A549 (cell line): ENCODE measurements at places on chromosomes 7 and 10. TPM values are rescaled to one million over a fixed set of nuclear protein-coding genes. Genes with fewer than 3 reads are reported as not detected.

Gene GIMAP6
- polyA plus RNA-seq: not detected in 3 replicates

Gene FBXL13
- polyA plus RNA-seq: 0.45 to 0.62 TPM (median 0.49 TPM) in 3 replicates

Gene MSS51
- polyA plus RNA-seq: 0.47 to 0.53 TPM (median 0.49 TPM) in 3 replicates

Gene INSIG1
- 13.7 to 33.4 TPM (median 27.6 TPM) in 3 replicates for polyA plus RNA-seq

DNA sequence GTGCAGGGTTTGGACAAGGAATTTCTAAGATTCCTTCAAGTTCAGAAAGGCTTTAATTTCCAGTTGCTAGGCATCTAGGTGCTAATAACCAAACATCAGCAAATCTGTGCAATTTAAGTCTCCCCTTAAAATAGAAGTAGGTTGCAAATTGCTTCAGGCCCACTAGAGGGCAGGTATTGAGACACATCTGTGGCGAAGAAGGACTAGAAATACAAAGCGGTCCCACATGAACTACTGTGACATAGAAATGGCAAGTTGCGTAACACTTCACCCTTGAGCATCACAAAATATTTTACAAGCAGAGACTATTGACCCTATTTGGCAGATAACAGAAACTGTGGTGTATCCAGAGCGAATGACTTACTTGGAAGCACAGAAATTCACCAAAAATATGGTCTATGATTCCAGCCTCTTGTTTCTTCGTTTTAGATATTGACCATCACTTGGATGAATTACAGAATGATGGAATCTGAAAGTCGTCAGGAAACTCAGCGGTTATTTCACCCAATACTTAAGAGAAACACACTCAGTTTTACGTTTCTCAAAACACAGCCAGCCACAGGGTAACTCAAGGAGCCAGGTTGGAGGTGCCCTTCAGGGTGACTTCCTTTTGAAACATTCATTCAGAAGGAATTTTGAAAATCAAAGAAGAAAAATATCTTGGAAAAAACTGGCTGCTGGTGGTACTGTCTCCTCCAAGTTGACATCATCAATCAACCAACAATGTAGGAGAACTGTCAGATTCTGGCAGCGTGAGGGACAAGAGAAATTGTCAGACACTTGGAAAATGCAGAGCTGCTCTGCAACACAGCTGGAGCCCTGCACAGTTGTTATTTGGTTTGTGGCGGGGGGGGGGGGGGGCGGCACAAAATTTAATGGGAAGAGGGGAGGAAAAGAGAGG is 256.3 kb upstream of the MINDY3 start:
- peak; percentile 15 for DNase-seq

- no peak for DNase-seq
These were observed 14.2 kb downstream of the ZNF365 start for GRCh38 chr10:62388328-62388727.

DNA sequence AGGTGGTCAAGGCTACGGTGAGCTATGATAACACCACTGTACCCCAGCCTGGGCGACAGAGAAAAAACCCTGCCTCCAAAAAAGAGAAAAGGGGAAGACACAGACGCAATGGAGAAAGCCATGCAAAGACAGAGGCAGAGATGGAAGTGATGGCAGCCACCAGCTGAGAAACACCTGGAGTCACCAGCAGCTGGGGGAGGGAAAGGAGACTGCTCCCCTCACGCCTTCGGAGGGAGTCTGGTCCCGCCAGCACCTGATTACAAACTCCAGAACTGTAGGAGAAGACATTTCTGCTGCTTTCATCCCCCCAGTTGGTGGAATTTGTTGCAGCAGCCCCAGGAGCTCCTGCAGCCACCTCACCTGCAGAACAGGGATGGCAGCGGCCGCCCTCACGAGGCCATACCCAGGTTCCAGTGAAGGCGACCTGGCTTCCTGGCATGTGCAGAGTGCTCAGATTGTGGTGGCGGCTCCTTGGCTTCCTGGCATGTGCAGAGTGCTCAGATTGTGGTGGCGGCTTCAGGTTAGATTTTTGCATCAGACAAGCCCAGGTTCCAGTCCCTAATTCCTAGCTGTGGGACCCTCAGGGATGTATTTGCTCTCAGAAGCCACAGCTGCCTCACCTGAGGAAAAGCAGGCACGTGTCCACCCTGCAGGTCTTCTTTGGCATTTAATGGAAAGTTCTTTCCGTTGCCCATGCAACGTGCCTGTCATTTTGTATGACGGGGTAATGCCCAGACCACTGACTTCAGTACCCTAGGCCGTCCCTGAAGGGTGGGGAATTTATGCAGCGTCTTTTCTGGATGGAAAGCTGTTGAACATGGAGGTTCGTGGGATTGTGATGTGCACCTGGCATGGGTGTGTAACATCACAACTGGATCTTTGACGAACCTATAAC is 182.9 kb downstream of the EBF3 start:
- no peak for DNase-seq

DNA sequence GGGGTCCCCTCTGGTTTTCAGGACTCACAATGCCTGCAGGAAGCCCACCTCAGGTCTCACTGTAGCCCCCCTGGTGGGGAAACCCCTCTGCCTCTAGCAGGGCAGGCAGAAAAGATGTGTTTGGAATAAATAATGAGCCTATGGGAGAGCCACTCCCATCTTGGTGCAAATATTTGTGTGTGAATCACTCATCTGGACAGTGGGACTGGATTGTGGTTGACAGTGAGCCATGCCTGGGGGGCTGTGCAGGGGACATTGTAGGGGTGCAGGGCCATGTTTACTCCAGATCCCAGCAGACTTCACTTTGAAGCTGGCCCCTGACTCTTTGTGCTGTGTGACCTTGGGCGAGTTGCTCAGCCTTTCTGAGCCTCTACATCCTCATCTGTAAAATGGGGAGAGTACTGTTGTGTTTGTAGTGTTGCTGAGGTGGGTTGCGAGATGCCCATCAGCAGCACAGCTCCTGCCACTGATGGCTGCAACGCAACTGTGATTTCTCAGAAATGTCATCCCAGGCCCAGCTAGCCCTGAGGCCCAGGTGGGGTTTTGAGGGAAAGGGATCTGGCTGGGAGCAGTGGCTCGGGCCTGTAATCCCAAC is 20.7 kb downstream of the GTF2IRD1 start:
- no peak for DNase-seq

- peak; percentile 44 for DNase-seq
These were observed 3.4 kb downstream of the KCNH2 start for GRCh38 chr7:150974468-150975391.

DNA sequence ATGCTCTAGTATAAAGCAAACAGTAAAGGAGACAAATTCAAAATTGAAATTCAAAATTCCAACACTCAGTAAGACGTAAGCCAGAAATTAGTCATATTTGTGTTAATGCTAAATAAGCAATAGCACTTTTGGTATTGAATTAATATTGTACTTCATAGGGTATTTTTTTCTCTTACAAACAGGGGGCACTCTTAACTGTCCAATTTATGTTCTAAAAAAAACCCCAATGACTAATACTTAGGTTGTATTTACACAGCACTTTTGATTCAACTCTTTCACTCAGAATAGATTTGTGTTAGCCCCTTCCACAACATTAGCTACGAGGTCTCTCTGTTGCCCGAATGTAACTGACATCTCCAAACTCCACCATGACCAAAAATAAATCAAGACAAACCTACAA is 284.9 kb upstream of the COBL start:
- no peak for DNase-seq

DNA sequence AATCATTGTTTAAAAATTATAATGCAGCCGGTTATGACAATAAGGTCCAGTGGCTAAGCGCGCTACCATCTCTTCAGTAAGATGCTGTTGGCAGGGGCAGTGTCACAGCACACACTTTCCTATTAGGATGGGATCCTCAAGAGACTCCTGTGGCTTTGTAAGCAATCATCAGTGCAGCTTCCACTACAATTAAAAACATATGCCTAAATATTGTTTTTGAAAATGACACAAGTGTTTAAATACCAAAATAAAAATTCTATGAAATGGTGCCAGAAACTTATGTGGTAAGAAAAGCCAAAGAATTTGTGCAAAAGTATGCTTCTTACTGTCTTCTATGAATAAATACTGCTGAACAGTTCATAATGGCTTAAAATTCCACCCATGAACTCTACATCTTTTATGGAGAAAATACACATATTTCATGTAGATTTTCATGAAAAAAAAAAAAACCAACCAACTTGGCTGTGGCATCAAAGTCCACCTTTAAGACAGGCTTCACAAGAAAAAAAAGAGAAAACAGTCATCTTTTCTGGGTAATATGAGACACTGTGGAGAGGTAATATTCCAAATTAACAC is 132.8 kb downstream of the SEMA3C start:
- no peak for DNase-seq

GRCh38 chr10:37289833-37290464 is 164.6 kb downstream of the ANKRD30A start:
- peak; percentile 73 for DNase-seq

- no peak for DNase-seq
These were observed 347.8 kb downstream of the PTEN start for GRCh38 chr10:88211230-88211629.

DNA sequence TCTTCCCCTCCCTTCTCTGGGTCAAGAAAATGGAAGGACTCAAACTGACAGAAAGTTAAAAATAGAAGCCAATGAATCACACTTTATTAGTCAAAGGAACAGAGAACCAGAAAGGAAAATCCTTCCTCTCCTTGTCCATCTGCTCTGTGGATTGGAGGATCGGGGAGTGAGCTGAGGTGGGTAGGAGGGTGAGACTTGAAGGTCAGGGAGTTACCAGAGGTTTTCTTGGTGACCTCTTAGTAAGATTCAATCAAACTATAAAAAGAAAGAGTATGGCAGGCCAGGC is 12.2 kb downstream of the TLX1 start:
- no peak for DNase-seq

GRCh38 chr7:132572526-132572925 is 3.7 kb downstream of the PLXNA4 start:
- DNase-seq: no peak

GRCh38 chr7:117193564-117193963 is 129.3 kb downstream of the WNT2 start:
- no peak for DNase-seq

GRCh38 chr7:13309535-13309934 is 622.1 kb downstream of the ARL4A start:
- no peak for DNase-seq

GRCh38 chr10:78771808-78772455 is 296.8 kb upstream of the ZMIZ1 start:
- DNase-seq: no peak

- DNase-seq: no peak
These were observed 5.0 kb upstream of the AQP1 start for GRCh38 chr7:30906515-30907240.

- no peak for DNase-seq
These were observed 346.7 kb downstream of the NRG3 start for GRCh38 chr10:82221601-82222149.

DNA sequence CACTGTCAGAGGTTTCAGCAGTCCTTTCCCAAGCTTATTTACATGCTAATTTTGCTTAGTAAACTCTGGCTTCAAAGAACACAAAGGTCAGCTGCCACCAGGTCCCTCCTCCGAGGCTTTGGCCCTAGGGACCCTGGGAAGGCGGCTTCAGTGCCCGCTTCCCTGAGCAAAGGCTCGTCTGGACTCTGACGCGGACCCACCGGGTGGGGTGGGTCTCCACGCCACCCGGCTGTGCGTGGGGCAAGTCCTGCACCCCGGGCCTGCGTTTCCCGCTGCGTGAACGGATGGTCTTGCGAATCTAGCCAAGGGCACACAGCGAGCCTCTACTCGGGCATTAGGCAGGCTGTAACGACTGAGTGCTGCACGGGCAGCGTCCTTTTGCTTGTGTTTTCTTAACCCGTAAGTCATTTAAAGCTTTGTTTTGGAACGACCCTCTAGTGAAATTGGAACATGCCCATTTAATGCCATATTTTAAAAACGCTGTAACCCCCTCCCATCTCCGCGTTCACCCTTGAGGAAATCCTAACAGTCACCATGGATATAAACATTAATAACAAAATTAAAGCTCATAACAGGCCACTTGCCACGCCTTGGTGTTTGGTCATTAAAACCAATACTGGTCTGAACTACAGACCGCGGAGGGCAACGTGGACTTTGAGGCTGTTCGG is 828 bp downstream of the BNIP3 start:
- DNase-seq: no peak

DNA sequence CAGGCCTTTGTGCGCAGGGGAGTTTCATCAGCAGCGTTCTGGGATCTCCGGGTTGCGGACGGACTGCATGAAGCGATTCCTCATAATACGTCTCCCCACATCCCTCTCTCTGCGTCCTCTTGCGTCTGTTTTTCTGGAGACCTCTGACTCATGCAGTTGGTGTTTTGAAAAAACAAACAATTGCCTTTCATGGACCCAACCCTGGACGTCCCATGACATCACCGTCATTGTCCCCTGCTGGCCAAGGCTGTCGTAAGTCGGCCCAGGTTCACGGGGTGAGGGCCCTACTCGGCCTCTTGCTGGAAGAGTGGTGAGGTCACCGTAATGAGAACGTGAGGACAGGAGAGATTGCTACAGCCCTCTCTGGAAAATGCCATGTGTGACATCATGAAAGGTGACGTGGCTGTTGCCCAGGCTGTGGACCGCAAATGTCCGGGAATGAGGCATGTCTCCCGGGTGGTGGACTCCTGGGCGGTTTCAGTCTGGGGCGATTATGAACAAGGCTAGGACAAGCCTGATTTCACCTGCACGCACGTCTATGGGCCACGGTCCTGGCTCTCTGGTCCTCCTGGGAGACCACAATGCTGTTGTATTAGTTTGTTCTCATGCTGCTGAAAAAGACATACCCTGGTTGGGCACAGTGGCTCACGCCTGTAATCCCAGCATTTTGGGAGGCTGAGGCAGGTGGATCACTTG is 9.8 kb upstream of the MAFK start:
- peak; percentile 98 for DNase-seq

DNA sequence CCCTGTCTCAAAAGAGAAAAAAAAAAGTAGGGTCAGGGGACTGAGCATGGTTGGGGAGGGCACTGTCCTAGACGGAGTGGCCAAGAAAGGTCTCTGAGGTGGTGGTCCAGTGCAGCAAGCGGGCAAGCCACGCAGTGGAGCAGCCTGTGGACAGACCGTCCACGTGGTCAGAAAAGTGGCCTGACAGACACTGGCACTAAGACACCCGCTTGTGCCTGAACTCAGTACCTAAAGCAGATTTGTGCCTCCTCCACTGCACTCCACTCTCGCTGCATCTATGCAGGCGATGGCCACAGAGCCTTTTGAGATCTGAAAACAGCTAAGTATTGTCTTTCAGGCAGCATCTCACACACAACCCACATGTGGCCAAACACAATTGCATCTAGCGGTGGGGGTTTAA is 8.8 kb downstream of the ASB10 start:
- no peak for DNase-seq

DNA sequence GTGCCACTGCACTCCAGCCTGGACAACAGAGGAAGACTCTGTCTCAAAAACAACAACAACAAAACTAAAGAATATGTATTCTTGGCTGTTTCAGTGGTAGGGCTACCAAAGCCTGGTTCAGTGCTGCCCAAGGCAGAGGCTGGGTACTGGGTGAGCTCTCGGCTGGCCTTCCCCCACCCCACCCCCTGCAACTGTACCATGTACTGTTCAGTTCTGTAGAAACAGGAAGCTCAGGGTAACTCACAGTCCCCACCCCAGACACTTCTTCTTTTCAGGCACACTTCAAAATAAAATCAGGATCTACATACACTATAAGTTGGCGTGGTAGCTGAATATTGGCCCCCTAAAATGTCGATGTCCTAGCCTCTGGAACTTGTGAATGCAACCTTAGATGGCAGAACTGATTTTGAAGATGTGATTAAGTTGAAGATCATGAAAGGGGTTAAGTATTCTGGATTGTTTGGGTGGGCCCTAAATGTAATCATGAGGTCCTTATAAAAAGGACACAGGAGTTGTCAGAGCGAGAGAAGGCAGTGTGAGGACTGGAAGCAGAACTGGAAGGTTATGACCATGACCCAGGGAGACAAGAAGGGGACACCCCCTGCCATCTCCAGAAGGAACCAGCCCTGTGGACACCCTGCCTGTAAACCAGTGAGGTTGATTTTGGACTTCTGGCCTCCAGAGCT is 31.2 kb downstream of the TBXAS1 start:
- no peak for DNase-seq
